Effector memory CD8-positive, alpha-beta T cell (primary cell): ENCODE measurements at places on chromosomes 2 and 18.

GRCh38 chr2:19804639-19805260, 97.0 kb downstream of the TTC32 start:
- H3K27me3 ChIP-seq: peaks cover 44% of the 10 kb centered on the region
- DNase-seq: no peak
- no peak overlapping the region for H3K4me3 ChIP-seq
- H3K4me1 ChIP-seq: no peaks in the 10 kb centered on the region
- H3K27ac ChIP-seq: no peak overlapping the region

- no peak for DNase-seq
- H3K27ac ChIP-seq: no peak overlapping the region
- H3K4me3 ChIP-seq: no peak overlapping the region
- H3K27me3 ChIP-seq: peaks cover 39% of the 10 kb centered on the region
- peaks cover 5% of the 10 kb centered on the region for H3K4me1 ChIP-seq
Measured at GRCh38 chr2:239819091-239819973, 205.8 kb downstream of the NDUFA10 start.

- DNase-seq: no peak
- no peak overlapping the region for H3K27ac ChIP-seq
- H3K36me3 ChIP-seq: no peaks in the 10 kb centered on the region
- H3K27me3 ChIP-seq: no peaks in the 10 kb centered on the region
Measured at GRCh38 chr2:169036736-169037440, 5.8 kb upstream of the ABCB11 start.

- peak; percentile 68 for DNase-seq
- H3K4me3 ChIP-seq: no peak overlapping the region
- H3K27ac ChIP-seq: peak overlapping the region; percentile 73
- peaks cover 21% of the 10 kb centered on the region for H3K4me1 ChIP-seq
Measured at GRCh38 chr2:127049927-127050802, 56.8 kb downstream of the BIN1 start.

GRCh38 chr2:108837198-108837597, 50.6 kb downstream of the CCDC138 start:
- no peak overlapping the region for H3K4me3 ChIP-seq
- H3K4me1 ChIP-seq: peaks cover 11% of the 10 kb centered on the region
- H3K36me3 ChIP-seq: no peaks in the 10 kb centered on the region
- DNase-seq: no peak
- H3K27me3 ChIP-seq: no peaks in the 10 kb centered on the region

DNA sequence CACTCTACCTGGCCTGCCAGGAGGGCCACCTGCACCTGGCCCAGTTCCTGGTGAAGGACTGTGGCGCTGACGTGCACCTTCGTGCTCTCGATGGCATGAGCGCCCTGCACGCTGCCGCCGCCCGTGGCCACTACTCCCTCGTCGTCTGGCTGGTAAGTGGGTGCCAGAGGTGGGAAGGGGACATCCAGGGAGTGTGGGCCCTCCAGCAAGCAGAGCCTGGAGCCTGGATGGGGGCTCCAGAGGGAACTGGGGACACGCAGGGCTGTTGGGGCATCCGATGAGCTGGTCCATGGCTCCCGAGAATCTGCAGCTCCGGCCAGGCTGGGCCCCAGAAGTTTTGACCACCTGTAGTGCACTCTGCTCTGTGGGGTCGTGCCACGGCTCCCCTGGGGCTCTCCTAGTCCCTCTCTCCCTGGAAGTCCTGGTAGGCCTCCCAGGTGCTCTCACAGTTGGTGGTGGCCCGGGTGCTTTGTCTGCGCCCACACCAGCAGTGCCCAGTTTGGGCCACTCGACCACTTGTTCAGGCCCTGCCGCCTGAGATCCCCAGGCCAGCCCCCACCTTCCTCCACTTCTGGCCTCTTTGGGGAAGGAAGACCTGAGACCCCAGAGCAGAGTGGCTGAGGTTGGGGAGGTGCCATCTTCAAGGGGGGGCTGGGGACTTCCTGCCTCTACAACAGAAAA, 4.7 kb downstream of the ESPNL start:
- H3K27ac ChIP-seq: no peak overlapping the region
- no peaks in the 10 kb centered on the region for H3K27me3 ChIP-seq
- no peak overlapping the region for H3K4me3 ChIP-seq
- no peaks in the 10 kb centered on the region for H3K36me3 ChIP-seq
- no peak for DNase-seq
- peaks cover 5% of the 10 kb centered on the region for H3K4me1 ChIP-seq

- H3K4me3 ChIP-seq: no peak overlapping the region
- no peaks in the 10 kb centered on the region for H3K4me1 ChIP-seq
- no peak for DNase-seq
- H3K27me3 ChIP-seq: no peaks in the 10 kb centered on the region
- no peaks in the 10 kb centered on the region for H3K36me3 ChIP-seq
- H3K27ac ChIP-seq: no peak overlapping the region
Measured at GRCh38 chr2:149924028-149924427, 336.5 kb upstream of the MMADHC start.

GRCh38 chr18:6792391-6792790, 62.9 kb downstream of the ARHGAP28 start:
- no peaks in the 10 kb centered on the region for H3K27me3 ChIP-seq
- no peak overlapping the region for H3K27ac ChIP-seq
- H3K36me3 ChIP-seq: no peaks in the 10 kb centered on the region
- no peaks in the 10 kb centered on the region for H3K4me1 ChIP-seq
- no peak for DNase-seq

DNA sequence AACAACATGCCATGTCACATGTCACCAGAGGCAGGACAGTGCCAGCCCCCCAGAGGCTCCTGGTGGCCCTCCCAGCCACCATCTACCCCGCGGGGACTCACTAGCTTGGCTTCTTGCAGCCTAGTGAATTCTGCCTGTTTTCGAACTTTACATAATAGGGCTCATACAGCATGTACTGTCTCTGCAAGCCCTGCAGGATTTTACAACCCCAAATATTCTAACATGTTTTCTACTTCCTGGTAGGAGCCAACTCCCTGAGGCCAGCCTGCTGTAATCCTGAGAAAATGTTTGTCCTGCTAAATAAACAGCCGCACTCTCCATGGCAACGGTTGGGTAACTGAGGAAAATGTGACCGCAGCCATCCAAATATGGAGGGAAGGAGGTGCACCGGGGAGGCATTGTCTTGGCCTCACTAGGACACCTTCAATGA, 2.7 kb downstream of the PER2 start:
- H3K4me3 ChIP-seq: no peak overlapping the region
- no peak for DNase-seq
- H3K27me3 ChIP-seq: no peaks in the 10 kb centered on the region
- H3K27ac ChIP-seq: no peak overlapping the region
- H3K4me1 ChIP-seq: peaks cover 44% of the 10 kb centered on the region

DNA sequence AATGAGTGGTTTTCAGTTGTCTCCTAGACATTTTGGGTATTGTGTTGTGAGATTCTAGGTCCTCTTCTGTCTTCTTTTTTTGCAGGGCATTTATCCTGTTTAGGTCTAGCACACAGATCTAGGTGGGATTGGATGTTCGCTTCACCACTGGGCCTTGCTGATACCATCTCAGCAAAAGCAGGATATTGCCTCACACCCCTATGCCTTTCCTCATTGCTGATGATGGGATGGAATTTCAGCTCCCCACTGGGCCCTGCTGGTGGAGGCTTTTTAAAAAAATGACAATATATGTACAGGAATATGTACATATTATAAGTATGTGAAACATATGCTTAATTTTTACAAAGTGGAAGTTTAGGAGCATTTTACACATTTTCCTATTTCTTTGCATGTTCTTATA, 5.4 kb upstream of the TOGARAM2 start:
- peaks cover 9% of the 10 kb centered on the region for H3K4me1 ChIP-seq
- no peak for DNase-seq
- no peaks in the 10 kb centered on the region for H3K36me3 ChIP-seq
- no peaks in the 10 kb centered on the region for H3K27me3 ChIP-seq

GRCh38 chr18:48934723-48935432, 15.9 kb downstream of the SMAD7 start:
- peak overlapping the region; percentile 83 for H3K4me3 ChIP-seq
- H3K27ac ChIP-seq: peak overlapping the region; percentile 92
- no peaks in the 10 kb centered on the region for H3K27me3 ChIP-seq
- peaks cover 96% of the 10 kb centered on the region for H3K36me3 ChIP-seq
- peaks cover 88% of the 10 kb centered on the region for H3K4me1 ChIP-seq

- peaks cover 1% of the 10 kb centered on the region for H3K4me1 ChIP-seq
- H3K4me3 ChIP-seq: no peak overlapping the region
- DNase-seq: peak; percentile 22
- no peaks in the 10 kb centered on the region for H3K36me3 ChIP-seq
- H3K27ac ChIP-seq: no peak overlapping the region
Measured at GRCh38 chr2:225122583-225123486, 80.6 kb upstream of the DOCK10 start.

GRCh38 chr2:192208848-192209247, 14.1 kb upstream of the TMEFF2 start:
- H3K27ac ChIP-seq: no peak overlapping the region
- DNase-seq: no peak
- no peaks in the 10 kb centered on the region for H3K36me3 ChIP-seq
- peaks cover 6% of the 10 kb centered on the region for H3K27me3 ChIP-seq
- no peaks in the 10 kb centered on the region for H3K4me1 ChIP-seq

GRCh38 chr2:202608142-202608852, 26.5 kb upstream of the FAM117B start:
- H3K36me3 ChIP-seq: no peaks in the 10 kb centered on the region
- H3K27ac ChIP-seq: no peak overlapping the region
- DNase-seq: no peak
- H3K4me1 ChIP-seq: no peaks in the 10 kb centered on the region
